Stimulated activated naive CD4-positive, alpha-beta T cell treated with Interleukin-2 at 50 U/mL for 16 hours (primary cell): ENCODE measurements at places on chromosomes 11 and 22.

DNA sequence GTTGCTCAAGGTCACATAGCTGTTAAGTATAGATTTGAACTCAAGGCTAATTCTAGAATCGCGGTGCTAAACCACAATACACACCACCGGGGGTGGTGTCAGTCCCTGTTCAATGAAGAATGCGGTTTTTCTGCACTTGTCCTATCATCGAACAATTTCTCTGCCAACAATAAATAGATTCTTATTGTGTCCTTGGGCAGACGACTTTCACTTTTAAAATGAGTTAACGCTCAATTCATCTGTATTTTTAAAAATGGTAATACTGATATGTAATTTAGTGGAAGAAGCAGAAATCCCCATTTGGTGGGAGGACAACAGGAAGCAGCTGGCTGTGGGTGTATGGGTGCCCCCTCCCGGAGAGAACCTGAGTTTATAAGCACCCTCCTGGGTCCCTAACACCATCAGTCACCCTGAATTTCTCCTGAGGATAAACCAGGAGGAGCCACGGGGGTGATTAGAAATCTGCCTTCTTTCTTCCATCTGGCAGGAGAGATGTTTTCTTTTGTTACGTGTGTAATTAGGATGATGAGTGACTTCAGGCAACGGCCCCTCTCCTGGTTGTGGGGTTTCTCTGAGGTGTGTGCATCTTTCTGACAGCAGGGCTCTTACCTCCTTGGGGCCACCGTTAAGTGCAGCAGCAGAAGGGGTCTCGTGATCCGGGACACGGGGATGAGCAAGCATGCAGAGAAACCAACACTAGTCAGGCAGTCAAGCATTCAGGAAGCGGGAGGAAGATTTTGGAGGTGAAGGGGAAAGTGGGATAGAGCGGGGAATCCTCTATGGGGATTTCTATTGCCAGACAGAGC lies 87.7 kb downstream of the GRAMD1B start:
- DNase-seq = no peak

DNA sequence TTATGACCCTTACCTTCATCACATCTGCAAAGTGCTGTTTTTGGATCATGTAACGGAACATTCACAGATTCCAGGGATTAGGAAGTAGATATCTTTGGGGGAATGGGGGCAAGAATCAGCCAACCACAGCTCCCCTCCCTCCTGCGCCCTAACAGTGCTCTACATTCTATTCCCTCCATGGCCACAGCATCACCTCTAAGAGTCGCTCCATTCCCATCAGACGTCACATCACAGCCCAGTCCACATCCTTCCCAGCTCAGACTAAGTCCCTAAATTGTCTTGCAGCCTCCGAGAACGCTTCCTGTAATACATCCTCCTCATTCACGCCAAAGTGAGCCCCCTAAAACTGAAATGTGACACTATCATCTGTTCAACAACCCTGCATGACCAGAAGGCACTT lies 5.9 kb downstream of the SCGB1D1 start:
- no peak for DNase-seq

DNA sequence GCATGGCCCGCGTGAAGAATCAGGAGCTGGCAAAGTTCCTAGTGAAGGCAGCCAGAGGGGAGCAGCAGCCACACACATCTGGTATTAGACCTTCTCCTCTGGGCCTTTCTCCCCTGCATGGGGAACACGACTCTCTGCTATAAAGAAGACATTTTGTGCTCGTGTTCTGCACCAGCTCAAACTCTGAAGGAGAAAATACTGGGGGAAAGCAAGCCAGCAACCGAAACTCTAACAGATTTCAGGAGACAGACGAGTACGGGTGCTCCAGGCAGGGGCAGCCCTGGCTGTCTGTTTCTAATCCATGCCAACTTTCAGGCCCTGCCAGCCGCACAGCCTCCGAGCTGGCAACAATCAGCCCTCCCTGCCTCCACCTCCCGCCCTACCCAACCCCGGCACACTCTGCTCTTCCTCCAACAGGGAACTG lies 296.3 kb downstream of the BRD1 start:
- no peak for DNase-seq

GRCh38 chr11:69718147-69718546 lies 14.3 kb upstream of the FGF19 start:
- DNase-seq = no peak

DNA sequence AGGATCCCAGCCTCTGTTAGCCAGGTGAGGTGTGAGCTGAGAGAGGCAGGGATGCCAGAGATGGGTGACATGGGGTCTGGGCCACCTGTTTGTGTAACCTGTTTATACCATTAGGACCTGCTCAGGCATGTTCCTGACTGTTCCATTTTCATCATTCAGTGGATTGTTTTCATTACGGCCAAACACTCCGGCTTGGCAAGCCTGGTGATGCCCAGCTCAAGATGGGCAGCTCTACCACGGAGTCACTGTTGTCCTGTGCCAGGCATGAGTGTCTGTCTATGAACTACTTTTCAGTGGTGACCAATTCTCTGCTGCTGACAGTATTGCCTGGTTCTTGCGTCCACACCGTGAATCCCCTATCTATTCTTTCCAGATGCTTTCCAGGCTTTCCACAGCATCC lies 71.5 kb upstream of the SLC22A12 start:
- no peak for DNase-seq

GRCh38 chr22:22710719-22711531 lies 66.5 kb downstream of the GGTLC2 start:
- peak; percentile 73 for DNase-seq

GRCh38 chr11:96303064-96303463 lies 39.9 kb downstream of the MAML2 start:
- DNase-seq = no peak

DNA sequence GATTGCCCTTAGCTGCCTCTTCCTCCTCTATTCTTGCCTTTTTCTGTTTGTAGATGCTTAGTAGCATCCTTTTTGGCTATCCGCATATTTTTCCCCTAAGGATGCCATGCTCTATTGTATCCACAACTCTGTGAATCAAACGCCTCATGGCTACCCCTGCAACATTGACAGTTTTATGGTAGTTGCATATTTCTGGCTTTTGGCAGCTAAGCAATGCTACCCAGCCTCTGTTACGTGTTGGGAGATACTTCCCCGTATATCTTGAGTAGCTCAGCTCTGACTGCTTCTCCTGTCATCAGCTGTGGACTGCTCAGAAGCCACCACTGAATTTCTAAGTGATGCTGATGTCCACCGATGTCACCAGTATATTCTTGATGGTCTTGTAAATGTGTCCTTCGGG lies 15.1 kb upstream of the SLC3A2 start:
- no peak for DNase-seq

GRCh38 chr11:86418917-86419316 lies 44.2 kb downstream of the CCDC81 start:
- no peak for DNase-seq

DNA sequence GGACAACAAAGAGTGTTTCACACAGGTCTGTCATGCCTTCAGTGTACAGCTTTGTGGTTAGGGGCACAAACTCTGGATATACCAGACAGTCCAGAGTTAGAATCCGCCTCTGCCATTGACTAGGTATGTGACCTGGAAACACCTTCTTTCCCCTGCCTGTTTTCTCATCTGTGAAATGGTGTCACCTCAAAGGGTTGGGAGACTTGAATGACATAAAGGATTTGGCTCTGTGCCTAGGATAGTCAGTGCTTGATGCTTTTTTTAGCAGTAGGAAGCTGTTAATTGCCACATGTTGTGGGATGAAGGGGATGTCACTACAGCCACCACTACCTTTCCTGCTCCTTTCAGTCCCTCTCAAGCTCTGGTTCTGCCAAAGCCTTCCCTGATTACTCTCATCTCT lies 17.4 kb upstream of the LRRC55 start:
- no peak for DNase-seq

- peak; percentile 8 for DNase-seq
These were observed 9.9 kb upstream of the APOBEC3A start for GRCh38 chr22:38947321-38948140.

- DNase-seq = no peak
These were observed 14.2 kb downstream of the PPME1 start for GRCh38 chr11:74185285-74185684.

GRCh38 chr22:23715806-23716375 lies 25.1 kb downstream of the RGL4 start:
- DNase-seq = no peak

GRCh38 chr22:19755145-19755710 lies 5.3 kb upstream of the TBX1 start:
- no peak for DNase-seq

DNA sequence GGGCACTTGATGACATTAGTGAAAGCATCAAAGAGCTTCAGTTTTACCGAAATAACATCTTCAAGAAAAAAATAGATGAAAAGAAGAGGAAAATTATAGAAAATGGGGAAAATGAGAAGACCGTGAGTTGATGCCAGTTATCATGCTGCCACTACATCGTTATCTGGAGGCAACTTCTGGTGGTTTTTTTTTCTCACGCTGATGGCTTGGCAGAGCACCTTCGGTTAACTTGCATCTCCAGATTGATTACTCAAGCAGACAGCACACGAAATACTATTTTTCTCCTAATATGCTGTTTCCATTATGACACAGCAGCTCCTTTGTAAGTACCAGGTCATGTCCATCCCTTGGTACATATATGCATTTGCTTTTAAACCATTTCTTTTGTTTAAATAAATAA lies 10.6 kb downstream of the REXO2 start:
- no peak for DNase-seq

GRCh38 chr11:82889133-82890001 lies 10.9 kb downstream of the PRCP start:
- DNase-seq = no peak

- DNase-seq = no peak
These were observed 43.6 kb downstream of the MAPK1 start for GRCh38 chr22:21823740-21824444.

DNA sequence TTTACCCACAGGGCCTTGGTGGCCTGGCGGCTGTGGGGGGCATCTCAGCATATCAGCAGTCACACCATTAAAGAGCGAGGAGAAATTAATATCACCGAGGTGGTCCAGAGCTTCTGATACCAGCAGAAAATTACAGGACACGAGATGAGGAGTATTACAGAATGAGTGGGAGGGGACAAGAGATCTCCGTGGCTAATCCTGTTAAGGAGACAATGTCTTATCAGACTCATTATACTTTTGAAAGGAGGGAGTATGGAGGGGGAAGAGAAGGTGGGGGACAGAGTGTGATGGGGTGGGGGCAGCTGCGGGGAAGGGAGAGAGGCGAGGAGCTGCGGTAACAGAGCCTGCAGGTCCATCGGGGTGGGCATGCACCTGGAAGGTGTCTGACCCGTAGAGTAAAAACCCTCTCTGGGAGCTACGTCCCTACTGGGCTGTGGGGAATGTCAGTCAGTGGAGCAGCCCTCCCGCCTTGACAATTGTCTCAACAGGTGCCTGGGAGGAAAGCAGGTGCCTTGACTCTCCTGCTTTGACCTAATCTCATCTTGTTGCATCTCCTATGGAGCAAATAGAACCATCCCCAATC lies 224.2 kb downstream of the CEP164 start:
- no peak for DNase-seq

DNA sequence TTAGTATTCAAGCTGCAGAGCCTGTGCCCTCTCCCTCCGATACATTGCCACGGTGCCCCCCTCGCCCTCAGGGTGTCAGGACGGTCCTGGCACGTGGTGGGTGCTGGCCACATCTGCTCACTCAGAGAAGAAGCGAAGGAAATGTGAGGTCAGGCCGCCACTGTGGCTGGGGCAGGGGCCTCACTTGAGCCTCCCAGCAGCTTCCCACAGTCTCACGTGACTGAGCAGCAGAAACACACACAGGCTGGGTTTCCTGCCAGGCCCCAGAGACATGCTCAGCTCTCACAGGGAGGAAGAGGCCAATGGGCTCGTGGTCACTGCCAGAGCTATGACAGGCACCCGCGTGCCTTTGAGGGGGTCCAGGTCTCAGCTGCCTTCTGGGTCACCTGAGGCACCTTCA lies 37.9 kb upstream of the PRR5 start:
- DNase-seq = peak; percentile 35

- no peak for DNase-seq
These were observed 10.2 kb upstream of the P4HA3 start for GRCh38 chr11:74321487-74322188.

DNA sequence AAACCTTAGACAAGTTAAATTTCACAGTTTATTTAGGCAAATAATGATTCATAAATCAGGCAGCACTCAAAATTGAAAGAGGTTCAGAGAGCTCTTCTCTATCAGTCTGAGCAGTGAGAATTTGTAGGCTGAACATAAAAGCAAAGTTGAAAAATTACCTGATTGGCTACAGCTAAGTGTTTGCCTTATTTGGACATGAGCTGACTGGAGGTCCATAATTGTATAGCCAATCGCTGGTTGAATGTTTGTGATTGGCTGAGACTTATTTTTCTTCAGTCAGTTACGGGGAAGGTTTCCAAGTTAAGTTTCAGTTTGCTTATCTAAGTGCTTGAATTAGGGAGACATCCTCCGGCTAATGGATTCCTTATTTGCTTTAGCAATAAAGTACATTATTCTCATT lies 527.5 kb downstream of the CNTN5 start:
- DNase-seq = no peak

- no peak for DNase-seq
These were observed 60.8 kb upstream of the CTSC start for GRCh38 chr11:88398372-88398771.

DNA sequence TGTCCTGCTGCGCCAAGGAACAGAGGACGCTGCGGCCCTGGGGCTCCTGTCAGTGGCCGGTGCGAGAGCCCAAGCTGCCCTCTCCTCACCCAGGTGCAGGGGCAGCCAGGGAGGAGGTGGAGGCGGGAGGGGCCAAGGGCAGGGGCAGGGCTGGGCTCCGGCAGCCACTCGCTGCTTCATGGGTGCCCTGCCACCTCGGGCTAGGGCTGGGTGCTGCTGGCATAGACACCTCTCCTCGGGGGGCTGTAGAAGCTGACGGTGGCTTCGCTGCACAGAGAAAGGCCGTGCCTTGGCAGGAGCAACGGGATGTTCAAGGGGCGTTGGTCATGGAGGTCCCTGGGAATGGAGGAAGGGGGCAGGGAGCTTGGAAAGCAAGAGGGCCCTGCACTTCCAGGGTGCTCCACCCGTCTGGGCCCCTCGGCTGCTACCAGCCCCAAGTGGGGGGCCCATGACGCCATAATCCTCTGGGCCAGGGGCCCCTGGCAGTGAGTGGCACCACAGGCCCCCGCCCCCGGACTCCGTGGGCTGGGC lies 1.6 kb upstream of the TBX1 start:
- DNase-seq = no peak

GRCh38 chr22:20010307-20011122 lies 6.1 kb downstream of the ARVCF start:
- DNase-seq = no peak

- no peak for DNase-seq
These were observed 536.5 kb downstream of the BRD1 start for GRCh38 chr22:49291169-49291568.

GRCh38 chr11:14538271-14538925 lies 18.2 kb upstream of the PSMA1 start:
- DNase-seq = no peak

GRCh38 chr11:121059605-121060004 lies 35.7 kb downstream of the TBCEL start:
- no peak for DNase-seq

- DNase-seq = no peak
These were observed 6.1 kb upstream of the ZBTB16 start for GRCh38 chr11:114053406-114053805.

DNA sequence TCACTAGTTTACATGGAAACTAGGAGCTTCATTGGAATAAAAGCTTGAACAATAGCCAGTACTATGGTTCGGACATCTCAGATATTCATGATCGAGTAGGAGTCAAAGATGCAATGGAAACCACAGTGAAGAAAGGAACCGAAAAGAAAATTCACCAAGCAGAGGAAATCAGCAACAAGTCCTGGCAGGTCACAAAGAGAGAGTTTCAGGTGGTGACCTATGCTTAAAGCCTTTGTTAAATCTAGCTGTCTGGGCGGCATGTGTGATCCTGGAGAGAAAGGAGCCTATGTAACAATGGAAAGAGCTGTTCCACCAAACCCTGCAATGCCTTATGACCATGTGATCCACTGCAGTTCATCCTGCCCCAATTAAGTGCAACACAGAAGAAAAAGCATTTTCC lies 68.9 kb upstream of the POU2AF2 start:
- no peak for DNase-seq
